Activated CD4-positive, alpha-beta T cell treated with anti-CD3 and anti-CD28 coated beads, Interleukin-10, Interleukin-2, amounts not matched to agents 100 ng/mL and 50 ng/mL, durations not matched to agents 16 hours and 8 hours (primary cell): ENCODE measurements at places on chromosomes 7 and 10.

- peak; percentile 49 for DNase-seq
Observed at GRCh38 chr10:97463363-97464132, 17.6 kb downstream of the ZDHHC16 start.

DNA sequence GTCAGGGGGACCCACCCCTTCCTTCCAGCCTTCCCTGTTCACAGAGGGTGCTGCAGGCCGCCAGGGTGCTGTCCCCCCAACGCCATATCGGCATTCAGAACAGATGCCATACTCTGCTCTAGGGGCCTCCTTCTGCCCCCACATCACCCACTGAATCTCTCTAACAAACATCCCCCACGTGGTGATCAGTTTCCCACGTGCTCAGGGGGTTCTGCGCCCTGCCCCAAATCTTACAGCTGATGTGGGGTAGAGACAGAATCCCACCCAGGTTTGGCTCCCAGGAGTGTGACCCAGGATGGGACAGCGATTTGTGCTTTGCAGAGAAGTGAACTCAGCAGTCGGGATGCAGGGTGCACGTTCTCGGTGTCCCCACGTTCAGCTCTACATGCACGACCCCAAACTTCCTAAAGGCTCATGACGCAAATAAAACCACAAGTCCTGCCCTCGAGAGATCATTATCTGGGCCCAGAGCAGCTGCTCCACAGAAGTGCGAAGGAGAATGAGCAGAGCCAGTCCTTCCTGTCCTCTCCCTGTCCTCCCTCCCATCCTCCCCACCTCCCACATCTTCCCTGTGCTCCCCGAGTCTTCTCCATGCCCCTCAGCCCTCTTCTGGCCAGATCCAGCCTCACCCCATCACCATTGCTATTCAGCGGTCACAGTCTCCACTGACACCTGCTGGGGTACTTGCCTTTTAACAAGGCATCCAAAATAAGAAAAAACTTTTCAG lies 423.4 kb downstream of the DNAJB6 start:
- DNase-seq = no peak

DNA sequence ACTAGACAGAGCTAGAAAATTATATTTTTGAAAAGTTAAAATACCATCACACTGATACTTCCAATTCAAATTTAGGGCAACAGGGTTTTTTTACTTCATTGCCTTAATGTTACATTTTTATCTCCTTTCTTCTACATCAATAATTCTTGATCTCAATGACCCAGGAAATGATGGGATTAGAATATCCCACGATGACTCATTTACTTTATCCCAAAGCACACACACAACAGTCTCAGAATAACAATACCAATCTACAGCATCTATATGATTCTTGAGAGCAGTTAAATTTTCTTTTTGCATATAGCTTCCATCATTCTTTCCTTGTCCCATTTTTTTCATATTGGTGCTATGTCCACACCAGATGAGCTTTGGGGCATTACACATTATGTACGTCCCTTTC lies 98.4 kb upstream of the EEPD1 start:
- DNase-seq = no peak

GRCh38 chr10:95391581-95392216 lies 100.9 kb upstream of the PDLIM1 start:
- DNase-seq = no peak

DNA sequence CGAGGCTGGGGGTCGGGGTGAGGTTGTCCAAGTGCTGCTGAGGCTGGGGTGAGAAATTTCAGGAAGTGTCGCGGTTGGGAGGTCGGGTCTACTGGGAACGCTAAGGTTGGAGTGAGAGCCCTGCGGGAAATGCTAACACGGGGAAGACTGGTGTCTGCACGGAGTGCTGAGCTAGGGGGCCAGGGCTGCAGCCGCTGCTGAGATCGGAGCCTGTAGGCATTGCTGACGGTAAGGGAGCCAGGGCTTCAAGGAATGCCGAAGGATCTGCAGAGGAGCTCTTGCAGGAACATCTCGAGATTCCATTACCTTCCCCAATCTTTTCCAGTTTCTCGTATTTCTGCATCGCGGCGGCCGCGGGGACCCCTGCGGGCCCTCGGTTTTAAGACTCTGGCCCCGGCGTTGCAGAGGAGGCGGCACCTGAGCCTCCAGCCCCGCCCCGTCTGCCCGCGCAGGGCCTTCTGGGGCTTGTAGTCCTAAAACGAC lies at the start of gene CDK5:
CDK5 (minus strand) TSS at position 392 of the 483 bp plus-strand sequence; CDS start at position 343, 49 bp downstream.
- DNase-seq = no peak

DNA sequence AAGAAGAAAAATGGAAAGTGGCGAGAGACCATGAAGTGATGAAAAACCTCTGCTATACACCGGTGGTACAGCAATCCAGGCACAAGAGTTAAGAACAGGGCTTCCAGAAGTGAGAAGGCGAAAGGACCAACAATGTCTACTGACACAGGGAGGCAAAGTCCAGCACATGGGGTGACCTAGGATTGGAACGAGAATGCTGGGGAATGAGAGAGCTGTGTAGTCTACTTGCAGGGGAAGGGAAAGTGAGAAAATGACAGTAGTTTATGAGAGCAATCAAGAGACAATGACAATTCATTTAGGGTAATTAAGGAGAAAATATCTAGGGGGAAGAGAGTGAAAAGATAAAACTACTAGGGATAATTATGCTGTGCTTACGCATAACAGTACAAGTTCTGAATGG lies 169.2 kb downstream of the SLC25A13 start:
- no peak for DNase-seq

DNA sequence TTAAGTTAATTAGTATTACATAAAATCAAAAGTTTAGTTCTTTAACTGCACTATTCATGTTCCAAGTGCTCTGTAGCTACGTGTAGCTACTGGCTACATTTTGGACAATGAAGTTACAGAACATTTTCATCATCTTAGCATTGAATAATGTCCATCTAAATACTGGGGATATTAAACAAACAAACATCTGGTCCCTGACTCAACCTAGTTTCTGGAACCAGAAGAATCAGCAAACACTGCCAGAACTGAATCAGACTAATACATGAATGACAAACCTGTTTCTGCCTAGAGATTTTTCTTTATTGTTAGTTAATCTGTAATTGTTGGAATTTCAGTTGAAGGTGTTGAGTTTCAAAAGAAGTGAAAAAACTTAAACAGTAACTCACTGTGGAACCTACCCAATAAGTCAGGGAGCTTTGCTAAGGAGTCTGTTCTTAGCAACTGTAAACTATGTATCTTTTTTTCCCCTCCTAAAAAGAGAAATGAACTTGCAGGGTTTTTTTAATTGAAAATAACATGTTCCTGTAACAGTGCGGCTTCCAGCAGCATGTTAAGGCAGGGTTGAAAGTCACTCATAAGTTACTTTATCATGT lies 58.3 kb downstream of the CDK13 start:
- no peak for DNase-seq

DNA sequence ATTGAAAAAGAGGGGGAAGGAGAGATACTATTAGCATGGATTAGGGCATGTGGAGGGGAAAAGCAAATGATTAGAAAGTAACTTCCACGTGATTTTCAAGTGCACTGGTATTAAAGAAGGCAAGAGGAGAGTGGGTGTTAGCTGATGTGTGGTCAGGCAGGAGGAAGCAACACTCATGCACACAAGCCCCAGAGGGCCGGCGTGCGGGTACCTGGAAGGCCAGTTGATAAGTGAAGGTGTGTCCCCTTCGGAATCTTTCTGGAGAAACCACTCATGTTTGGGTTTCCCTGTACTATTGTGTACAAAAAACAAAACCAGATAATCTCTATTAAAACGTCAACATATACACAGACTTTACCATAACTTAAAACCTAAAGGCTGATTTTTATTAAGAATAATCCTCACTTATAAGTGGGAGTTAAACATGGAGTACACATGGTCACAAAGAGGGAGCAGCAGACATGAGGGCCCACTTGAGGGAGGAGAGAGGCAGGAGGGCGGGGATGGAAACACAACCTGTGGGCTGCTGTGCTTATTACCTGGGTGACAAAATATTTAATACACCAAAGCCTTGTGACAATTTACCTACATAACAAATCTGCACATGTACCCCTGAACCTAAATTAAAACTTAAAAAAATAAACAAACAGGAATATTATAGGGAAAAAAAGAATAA lies 98.9 kb downstream of the SVIL start:
- DNase-seq = no peak

- no peak for DNase-seq
Observed at GRCh38 chr7:67992287-67992686, 995.7 kb downstream of the TYW1 start.

GRCh38 chr10:13201132-13201531 lies 33.0 kb downstream of the UCMA start:
- DNase-seq = no peak

DNA sequence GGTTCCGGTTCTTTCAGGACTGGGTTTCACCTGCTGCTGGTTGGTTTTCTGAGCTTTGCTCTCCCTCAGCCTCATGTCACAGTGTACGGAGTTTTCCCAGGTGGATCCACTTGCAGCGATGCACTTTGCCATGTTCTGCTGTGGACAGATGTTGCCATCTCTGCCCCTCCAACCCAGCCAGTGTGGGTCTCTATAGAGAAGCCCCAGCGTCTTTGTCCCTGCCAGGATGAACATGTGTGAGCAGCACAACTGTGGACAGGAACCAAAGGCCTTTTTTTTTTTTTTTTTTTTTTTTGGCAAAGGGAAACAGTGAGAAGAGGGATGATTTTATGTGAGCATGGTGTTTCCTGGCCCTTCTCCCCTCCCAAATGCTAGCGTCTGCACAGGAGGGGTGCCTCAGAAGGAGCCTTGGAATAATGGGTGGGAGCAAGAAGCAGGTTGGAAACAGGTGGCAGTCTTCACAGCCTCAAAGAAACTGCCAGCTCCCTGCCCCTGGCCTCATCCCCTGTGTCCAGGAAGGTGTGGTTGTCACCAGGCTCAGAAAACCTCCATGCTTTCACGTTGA lies 106.5 kb downstream of the RPS24 start:
- DNase-seq = no peak

GRCh38 chr10:111104811-111105210 lies 28.0 kb downstream of the ADRA2A start:
- DNase-seq = no peak

- no peak for DNase-seq
Observed at GRCh38 chr7:29987083-29987482, 2.5 kb downstream of the SCRN1 start.

GRCh38 chr7:136971776-136972175 lies 103.3 kb downstream of the CHRM2 start:
- no peak for DNase-seq

DNA sequence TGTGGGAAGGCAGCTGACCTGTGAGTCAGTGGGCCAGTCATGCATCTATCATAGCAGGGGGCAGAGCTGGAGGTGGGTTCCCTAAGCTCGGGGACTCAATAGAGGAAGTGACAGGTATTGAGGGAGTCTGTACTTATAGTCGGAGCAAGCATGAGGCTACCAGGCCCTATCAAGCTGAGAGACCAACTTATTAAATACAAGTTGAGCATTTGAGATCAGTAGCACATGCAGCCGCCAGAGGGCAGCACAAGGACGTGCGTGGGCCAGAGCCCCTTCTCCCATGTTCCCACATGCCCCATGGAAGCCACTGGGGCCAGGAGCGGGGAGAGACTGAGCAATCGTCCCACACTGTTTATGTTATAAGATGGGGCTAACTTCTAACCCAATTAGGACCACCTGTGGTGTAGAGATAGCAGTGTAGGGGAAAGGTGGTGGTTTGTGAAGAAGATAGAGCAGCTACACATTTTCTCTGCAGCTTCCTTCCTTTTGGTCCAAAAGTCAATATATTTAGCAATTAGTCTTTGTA lies 13.0 kb upstream of the STK31 start:
- peak; percentile 67 for DNase-seq

DNA sequence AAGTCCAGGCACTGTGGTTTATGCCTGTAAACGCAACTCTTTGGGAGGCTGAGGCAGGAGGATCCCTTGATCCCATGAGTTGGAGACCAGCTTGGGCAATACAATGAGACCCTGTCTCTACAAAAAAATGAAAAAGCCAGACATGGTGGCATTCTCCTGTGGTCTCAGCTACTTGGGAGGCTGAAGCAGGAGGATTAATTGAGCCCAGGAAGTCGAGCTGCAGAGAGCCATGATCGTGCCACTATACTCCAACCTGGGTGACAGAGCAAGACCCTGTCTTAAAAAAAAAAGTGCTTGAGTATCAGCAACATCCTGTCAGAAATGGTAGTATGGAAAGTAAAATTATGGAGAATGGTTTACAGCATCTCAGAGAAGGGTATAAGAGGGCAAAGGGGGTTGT lies 11.6 kb downstream of the APBB1IP start:
- no peak for DNase-seq

- no peak for DNase-seq
Observed at GRCh38 chr10:67789769-67790168, 48.2 kb downstream of the DNAJC12 start.

GRCh38 chr10:21162948-21163347 lies 265.8 kb upstream of the NEBL start:
- no peak for DNase-seq

- no peak for DNase-seq
Observed at GRCh38 chr10:29623797-29624196, 11.0 kb downstream of the SVIL start.

DNA sequence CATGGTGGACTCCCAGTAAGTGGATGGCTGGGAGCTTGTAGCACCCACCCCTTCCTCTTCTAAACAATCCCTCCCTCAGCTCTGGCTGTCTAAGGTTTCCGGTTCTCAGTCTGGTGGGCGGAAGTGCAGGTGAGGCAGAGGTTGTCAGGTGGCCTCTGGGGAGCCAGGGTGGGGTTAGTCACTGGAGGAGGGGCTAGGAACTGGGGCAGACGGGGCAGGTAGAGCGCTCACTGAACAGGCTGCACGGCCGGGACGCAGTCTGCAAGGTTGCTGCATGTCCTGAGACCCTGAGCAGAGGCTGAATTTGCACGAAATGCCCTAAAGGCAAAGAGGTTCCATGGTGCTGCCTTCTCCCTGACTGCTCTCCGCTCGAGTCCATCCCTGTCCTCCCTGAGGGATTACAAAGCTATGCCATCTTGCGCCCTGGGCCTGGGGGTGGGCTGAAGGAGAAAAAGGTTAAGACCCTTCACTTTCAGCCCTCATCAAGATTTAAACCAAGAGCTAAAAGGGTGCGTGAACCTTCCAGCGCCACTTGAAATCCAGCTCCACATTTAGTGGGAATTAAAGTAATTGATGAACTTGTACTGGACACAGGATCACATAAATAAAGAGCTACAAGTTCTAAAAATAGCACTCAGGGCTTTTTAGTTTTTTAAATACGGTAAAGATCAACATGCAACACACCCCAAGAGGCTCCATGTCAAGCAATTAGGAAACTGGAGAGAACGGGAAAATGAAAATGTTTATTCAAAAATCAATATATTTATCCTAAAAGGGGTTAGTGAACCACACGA lies 62.3 kb upstream of the CTBP2 start:
- no peak for DNase-seq
